Activated naive CD4-positive, alpha-beta T cell treated with anti-CD3 and anti-CD28 coated beads, Interleukin-2, amount 50 U/mL, for 72 hours (primary cell): ENCODE measurements at places on chromosomes 5 and 9. TPM values are rescaled to one million over a fixed set of nuclear protein-coding genes. Genes with fewer than 3 reads are reported as not detected.

- no peak for DNase-seq
Observed at GRCh38 chr5:157665467-157666070, 5.8 kb upstream of the C5orf52 start.

DNA sequence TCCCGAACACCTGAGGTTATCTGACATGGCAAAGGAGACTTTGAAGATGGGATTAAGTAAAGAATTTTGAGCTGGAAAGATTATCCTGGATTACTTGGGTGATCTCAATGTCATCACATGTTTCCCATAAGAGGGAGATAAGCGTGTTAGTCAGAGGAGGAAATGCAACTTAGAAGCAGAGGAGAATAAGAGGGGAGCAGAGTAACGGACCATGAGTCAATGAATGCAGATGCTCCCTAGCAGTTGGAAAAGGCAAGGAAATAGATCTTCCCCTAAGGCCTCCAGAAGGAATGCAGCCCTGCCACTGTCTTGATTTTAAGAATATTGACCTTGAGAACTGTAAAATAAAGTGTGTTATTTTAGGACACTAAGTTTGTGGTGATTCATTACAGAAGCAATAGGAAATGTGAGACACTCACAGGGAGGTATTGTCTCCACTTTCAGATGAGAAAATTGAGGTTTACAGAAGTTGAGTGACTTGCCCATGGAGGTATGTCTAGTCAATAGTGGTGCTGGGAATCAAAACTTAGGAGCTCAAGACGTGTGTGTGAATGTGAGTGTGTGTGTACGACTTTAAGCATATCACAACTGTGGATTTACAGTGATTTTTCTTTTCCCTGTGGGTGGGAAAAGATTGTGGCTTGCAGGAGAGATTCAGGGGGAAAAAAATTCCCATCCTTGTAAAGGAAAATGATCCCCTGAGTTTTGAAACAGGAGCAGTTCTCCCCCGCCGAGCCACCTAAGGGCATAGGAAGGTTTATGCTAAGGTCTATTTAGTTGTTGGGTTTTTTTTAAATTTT, 125.3 kb downstream of the TRIM32 start:
- no peak for DNase-seq

DNA sequence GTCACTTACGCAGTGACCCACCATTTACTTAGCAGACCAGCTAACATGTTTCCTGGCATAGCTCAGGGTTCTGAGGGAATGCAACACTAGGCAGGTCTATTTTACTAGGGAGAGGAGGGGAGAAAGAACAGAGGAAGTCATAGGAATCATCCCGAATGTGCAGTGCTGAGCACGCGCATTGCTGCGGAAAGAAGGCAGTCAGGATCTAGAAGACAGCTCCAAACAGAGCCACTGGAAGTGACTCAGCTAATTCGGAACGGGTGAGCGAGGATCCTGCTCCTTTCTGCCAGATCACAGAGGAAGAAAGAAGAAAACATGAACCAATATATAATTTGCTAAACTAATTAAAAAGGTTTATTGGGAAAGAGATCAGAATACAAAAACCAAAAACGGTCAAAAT, 339.8 kb downstream of the EFNA5 start:
- no peak for DNase-seq

DNA sequence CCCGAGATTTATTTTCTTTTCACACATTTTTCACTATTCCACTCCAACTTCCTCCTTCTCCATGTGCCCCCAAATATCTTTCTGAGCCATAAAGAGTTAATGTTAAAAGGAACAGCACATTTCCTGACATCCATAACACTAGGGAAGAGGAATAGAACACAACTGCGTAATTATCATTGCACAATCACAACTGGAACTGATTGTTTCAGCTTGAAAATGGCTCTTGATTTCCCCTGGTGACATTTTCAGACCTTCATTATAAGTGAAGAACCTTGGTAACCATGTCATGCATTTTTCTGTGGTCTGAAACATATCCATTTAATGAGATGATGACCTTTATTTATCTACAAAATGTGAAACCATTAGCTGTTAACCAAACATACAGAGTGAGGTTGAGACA, 82.4 kb downstream of the PCSK1 start:
- no peak for DNase-seq

DNA sequence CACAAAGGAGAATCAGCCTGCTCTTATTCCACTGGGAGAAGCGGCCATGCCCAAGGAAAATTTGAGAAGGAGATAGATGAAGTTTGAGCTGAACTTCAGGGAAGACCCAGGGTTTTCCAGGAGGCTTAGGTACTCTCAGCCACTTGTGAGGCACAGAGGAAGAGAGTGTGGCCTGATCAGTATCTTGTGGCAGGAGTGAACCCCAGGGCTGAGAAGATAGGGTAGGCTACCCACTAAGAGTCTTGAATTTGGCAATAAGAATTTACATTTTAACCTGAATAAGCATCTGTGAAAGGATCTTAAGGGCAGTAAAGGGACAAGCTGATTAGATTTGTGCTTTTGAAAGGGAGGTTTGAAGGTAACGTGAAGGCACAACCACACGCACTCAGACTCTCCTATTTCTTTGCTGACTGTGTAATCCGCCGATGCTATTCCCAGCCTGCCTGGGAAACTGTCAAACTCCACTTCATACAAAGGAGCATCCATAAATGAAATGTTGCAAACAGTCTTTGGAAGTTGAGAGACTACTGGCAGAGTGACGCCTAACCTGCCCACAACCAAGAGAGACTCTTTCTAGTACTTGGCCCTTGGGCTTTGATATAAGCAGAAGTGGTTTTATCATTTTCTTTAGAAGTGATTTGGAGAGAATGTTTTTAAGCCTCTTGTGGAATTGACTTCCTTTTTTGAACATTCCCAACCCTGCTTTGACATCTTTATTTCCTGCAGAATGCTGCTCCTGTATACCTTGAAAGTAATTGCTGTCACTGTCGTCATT, 108.2 kb upstream of the VCAN start:
- DNase-seq = no peak

DNA sequence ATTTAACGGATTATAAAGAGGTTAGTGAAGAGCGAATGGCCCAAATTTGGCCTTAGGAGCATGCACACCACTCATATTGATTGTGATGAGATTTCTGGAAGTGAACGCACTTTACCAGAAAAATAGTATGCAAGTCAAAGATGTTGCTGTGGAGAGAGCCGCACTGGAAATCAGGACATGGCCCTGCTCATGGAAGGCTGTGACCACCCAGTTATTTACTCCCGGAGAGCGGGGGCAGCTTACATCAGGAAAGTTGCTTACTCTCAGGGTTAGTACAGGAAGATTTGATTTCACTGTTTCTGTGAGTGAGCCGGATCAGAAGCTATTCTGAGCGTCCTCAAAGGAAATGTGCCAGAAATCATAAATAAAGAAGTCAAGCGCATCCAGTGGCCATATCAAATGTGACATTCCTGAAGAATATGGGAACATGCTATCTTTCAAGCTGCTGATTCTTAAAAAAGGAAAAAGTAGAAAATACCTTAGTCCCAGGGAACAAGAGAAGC, 42.9 kb upstream of the STRBP start:
- no peak for DNase-seq

DNA sequence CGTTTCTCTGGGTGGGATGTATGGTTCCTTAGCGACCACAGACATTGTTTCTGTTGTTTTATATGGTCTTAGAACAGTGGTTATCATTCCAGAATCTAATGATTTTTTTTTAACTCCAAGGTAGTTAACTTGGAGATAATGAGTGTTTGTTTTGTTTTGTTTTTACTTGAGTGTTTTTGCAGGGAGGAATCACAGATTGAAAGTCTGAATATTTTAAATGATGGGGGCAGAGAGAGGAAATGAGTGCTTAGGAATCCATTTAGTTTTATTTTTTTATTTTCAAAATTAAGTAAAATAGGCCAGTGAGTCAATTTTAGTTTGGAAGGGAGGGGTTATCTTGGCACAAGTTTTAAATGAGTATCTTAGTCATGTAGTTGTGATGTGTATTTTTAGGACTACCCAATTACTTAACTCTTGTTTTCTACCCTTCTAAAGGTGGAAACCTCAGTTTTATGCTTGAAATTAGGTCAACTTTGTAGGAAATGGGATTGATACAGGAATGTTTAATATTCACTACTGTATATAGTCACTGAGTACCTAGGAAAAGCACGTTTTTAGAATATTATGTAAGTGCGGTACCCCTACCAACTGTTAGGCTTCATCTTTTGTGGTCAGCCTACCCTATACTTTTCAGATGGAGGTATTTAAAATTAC, 2.0 kb downstream of the UBE2R2 start:
- DNase-seq = no peak

DNA sequence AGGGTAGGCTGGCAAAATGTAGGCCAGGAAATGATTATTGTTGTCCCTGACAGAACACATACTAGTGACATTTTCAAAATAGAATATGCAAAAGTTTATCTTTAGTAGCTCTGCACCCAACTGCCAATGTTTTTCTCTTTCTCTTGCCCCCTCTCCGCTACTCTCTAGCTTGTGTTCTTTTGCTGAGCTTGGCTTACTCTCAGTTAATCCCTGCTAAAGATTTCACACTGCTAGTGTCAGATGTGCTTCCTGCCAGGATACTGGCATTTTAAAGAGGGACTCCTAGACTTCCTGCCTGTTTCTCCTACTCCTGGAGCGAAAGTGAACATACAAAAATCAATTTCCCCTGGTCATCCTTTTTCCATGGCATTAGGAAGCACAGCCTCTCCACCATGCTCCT, 260.5 kb downstream of the ARRDC3 start:
- DNase-seq = no peak

Gene PTGES2
- 50.6 TPM for total RNA-seq

Gene EQTN
- not detected for total RNA-seq

Gene DBH
- total RNA-seq = not detected

Gene HSD17B3
- not detected for total RNA-seq

Gene ZNF454
- not detected for total RNA-seq
